H1 (cell line): ENCODE measurements at places on chromosomes 3 and 15.

GRCh38 chr3:106573605-106574004, 704.8 kb upstream of the CBLB start:
- no peaks in the 10 kb centered on the region for H3K27me3 ChIP-seq
- no peak overlapping the region for H3K27ac ChIP-seq
- no peaks in the 10 kb centered on the region for H3K4me1 ChIP-seq
- H3K36me3 ChIP-seq: no peaks in the 10 kb centered on the region

DNA sequence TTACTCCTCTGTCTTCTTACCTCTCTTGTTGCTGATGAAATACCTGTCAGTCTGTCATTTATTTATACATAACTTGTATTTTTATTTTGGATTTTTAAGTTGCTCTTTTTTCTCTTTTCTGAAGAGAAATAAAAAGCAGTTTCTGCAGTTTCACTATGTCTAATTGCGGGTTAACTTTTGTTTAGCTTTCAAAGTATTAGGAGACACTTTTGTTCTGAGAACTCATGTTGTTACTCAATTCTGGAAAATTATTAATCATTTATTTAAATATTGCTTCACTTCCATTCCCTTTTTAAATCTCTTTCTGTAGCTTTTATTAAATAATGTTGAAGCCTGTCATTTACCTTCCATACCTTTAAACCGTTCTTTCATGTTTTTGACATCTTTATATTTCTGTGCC, 29.2 kb downstream of the MYLK start:
- H3K27me3 ChIP-seq: no peaks in the 10 kb centered on the region
- DNase-seq: no peak
- H3K36me3 ChIP-seq: no peaks in the 10 kb centered on the region
- H3K4me1 ChIP-seq: no peaks in the 10 kb centered on the region
- no peak overlapping the region for H3K27ac ChIP-seq

DNA sequence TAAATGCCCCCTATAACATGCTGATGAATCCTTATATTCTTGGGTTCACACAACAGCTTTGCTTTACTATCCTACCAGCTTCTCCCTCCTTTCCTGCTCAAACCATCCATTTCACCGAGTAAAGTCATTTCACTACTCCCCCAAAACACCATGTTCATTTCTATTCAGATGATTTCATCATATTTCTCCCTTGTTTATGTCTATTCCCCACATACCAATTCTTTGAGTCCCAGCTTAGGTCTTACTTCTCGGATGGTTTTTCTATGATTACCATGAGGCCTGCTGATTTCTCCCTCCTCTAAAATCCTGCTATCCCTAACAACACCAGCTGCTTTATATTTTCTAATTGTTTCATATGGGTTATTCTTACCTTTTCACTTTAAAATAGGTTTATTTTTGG, 231.4 kb downstream of the TIGIT start:
- DNase-seq: no peak
- no peaks in the 10 kb centered on the region for H3K4me1 ChIP-seq
- no peaks in the 10 kb centered on the region for H3K36me3 ChIP-seq
- no peak overlapping the region for H3K27ac ChIP-seq
- no peak overlapping the region for H3K4me3 ChIP-seq

- H3K27me3 ChIP-seq: no peaks in the 10 kb centered on the region
- H3K36me3 ChIP-seq: no peaks in the 10 kb centered on the region
- H3K27ac ChIP-seq: no peak overlapping the region
- H3K4me3 ChIP-seq: no peak overlapping the region
These were observed 155.6 kb downstream of the GOLGA6L4 start for GRCh38 chr15:84391191-84391590.

DNA sequence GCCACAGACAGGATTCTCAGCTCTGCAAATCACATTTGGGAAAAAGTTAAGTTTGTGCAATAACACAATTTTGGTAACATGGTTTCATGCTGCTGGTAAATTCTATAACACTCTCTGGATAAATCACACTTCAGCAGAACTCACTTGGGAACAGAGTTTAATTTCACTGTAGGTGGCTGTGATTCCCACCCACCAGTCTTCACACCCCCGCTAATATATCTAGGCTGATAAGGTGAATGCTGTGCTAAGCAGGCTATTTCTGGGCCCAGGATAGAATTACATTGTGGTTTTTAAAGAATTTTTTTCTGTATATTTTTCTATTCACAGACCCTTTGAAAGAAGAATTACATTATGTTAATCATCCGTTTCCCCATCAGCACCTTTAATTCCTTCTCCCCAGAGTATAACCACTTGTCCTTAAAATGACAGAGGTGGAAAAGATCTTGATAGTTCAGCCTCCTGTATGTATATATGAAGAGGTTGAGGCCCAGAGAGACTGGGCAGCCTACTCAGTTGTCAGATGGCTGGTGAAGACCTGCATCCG, 22.9 kb downstream of the MAP2K1 start:
- no peak overlapping the region for H3K4me3 ChIP-seq
- H3K36me3 ChIP-seq: peaks cover 8% of the 10 kb centered on the region
- DNase-seq: no peak
- no peak overlapping the region for H3K27ac ChIP-seq
- H3K4me1 ChIP-seq: peaks cover 18% of the 10 kb centered on the region
